Heart right ventricle (tissue), 16 donors: ENCODE measurements at places on chromosomes 2 and 18. TPM values are rescaled to one million over a fixed set of nuclear protein-coding genes. Genes with fewer than 3 reads are reported as not detected.

- DNase-seq: no peak
Measured at GRCh38 chr2:182378759-182379158, 48.1 kb downstream of the PDE1A start.

DNA sequence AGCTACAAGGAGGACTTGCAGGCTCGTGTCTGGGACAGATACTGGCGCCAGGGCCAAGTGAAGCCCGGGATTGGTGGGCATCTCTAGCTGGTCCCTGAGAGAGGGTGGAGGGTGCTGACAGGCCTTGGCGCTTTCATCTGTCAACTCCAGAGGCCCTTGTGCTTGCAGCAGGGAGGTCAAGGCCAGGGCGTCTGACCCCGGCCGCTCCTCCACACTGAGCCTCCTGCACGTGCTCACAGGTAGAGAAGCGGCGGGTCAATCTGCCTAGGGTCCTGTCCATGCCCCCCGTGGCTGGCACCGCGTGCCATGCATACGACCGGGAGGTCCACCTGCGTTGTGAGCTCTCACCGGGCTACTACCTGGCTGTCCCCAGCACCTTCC is 9.5 kb downstream of the CAPN10 start:
- no peak for DNase-seq

CHRND gene
- 0.57 TPM for total RNA-seq

- no peak for DNase-seq
Measured at GRCh38 chr2:217999595-217999959, 3.2 kb downstream of the TNS1 start.

DNA sequence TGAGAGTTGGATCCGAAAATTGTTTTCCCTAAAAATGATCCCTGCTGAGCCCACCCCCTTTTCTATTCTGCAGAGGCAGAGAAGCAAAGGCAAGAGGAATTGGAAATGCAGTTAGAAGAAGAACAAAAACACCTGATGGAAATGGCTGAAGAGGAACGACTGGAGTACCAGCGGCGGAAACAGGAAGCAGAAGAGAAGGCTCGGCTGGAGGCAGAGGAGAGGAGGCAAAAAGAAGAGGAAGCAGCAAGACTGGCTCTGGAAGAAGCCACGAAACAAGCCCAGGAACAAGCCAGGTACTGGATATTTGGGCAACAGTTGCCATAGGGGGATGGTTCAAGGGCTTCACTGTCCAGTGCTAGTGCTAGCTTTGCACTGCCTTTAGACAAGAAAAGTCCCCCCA is 41.7 kb downstream of the SUMO1 start:
- no peak for DNase-seq

GRCh38 chr2:8693157-8693821 is 11.4 kb downstream of the ID2 start:
- peak; percentile 29 for DNase-seq

IL36RN gene
- total RNA-seq: not detected

GRCh38 chr18:2874765-2875164 is 28.0 kb downstream of the EMILIN2 start:
- DNase-seq: no peak

DNA sequence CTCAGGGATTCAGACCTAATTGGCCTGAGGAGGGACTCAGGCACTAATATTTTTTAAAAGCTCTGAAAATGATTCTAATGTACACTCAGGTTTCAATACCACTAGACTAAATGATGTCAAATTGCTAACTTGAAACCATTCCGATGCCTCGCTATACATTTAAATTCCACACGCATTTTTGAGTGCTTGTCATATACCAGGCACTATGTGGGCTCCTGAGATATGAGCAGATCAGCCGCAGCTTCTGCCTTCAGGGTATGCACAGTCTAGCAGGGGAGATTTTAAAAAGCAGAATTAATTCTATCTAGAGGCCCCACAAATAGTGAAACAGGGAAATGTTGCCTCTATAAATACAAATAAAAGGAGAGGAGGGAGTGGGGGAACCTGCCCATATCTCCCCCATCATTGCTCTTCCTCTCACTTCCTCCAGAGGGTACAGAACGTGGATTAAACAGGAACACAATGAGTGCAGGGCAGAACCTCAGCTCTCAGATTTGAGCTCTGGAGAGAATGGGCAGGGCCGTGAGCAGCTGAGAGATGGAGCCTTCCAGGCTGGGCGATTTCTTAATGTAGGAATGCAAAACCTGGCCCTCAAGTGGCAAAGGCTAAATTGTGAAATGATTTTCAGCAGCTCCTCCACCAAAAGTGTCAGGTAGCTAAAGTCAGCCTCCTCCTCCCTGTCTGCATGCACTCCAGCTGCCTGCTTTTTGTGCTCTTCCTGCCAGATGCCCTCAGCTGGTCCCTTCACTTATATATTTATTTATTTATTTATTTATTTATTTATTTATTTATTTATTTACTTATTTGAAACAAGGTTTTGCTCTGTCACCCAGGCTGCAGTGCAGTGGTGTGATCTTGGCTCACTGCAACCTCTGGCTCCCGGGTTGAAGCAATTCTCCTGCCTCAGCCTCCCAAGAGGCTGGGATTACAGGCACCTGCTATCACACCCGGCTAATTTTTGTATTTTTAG is 24.6 kb upstream of the LBH start:
- DNase-seq: no peak

DNA sequence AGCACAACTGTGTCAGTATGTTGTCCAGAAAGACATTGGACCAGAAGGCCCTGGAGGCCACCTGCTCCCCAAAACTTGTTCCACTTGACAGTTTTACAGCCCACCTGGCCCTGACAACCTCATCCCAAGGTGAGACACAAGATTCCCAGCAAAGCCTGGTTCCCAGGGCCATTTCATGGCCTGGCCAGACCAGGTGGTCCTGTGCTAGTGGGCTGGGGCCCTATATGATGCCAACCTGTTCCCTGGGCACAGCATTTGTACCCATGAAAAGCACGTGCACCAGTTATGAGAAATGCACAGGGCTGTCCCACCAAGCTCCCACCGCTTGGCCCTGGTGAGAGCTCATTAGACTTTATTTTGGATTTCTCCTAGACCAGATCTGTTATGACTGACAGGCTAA is 6.0 kb upstream of the SP140L start:
- DNase-seq: no peak

DNA sequence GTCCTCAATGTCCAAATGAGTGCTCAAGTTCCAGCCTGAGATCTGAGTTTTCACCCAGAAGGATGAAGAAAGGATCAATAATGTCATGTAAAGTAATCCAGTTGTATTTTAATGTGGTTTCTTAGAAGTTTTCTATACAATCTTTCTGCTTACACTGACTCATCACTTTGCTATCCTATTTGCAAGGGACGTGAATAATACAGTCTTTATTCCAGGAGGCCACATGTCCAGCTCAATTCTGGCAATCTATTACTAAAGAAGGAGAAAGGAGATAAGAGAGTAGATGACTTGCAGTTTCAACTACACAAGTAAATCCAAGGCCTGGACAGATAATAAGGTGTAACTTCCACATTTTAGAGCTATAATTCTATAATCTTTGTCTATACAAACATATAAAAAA is 601.1 kb upstream of the SETBP1 start:
- no peak for DNase-seq

UGT1A8 gene
- not detected for total RNA-seq

DNA sequence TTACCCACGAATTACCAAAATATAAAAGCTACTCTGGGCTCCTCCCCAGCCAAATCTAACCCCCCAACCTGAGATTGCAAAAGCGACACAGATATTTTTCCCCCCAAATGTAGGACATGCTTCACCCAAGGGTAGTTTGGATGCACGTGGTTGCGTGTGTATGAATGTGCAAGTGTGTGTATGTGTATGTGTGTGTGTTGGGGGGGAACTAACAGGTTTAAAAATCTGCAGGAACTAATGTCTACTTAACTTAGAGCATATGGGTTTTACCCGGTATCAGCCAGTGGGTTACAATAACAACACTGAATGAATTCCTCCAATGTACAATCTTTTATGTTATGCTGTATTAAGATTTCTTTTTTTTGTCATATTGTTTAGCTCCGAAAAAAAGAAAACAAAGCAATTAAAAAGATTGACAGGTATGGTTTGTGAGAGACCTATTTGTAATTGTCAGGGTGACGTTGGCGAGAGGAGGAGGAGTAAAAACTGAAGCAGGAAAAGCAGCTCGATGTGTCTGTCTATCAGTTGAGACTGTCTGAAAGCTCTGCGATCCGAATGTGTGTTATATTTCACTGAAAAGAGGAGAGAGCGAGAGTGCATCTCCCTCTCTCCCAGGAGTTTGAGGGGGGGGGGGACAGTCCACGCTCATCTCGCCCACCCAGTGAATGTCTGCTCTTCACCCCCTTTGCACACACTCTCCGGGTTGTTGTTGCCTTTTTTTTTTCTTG is at the start of gene TSHZ1:
Gene TSHZ1, plus strand, starts transcription at position 524 of the 728 bp plus-strand sequence. CDS start 1,080 bp downstream, outside the sequence.
- peak; percentile 83 for DNase-seq

DNA sequence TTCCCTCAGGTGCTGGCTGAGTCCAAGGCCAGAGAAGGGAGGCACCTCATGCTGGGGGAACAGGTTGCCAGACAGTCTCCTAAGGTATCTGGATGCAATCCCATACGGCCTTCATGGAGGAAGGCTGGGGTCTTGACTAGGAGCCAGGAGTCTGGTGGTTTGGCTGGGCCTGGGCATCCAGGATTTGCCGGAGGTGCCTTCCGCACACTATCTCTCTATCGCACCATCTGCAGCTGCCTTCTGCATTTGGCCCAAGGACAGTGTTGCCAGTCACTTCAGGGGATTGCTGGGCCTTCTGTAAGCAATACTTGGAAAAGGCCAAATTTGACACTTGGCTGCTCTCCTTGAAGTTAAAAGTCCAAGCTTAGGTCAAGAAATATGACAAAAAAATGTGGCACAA is 327.2 kb downstream of the EN1 start:
- DNase-seq: no peak

- no peak for DNase-seq
Measured at GRCh38 chr2:45275806-45276205, 266.6 kb upstream of the SIX2 start.

DNA sequence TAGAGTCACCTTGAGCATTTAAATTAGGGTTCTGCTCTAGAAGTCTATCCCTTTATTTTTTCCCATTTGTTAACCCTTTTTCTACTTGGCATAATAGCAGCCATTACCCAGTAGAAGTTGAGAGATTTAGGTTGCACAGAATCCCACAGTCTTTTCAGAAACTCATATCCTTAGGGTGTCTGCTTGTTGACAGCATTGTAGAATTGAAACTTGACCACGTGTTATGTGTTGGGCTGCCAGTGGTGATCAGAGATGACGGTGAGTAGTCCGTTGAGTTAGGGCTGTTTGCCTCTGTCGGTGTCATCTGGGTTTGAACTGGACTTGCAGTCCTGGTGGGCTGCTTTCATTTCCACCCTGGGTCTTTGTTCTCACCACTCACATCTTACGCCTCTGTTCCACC is 114.4 kb downstream of the NEDD4L start:
- no peak for DNase-seq

ADD2 gene
- total RNA-seq: 1.2 TPM

DNA sequence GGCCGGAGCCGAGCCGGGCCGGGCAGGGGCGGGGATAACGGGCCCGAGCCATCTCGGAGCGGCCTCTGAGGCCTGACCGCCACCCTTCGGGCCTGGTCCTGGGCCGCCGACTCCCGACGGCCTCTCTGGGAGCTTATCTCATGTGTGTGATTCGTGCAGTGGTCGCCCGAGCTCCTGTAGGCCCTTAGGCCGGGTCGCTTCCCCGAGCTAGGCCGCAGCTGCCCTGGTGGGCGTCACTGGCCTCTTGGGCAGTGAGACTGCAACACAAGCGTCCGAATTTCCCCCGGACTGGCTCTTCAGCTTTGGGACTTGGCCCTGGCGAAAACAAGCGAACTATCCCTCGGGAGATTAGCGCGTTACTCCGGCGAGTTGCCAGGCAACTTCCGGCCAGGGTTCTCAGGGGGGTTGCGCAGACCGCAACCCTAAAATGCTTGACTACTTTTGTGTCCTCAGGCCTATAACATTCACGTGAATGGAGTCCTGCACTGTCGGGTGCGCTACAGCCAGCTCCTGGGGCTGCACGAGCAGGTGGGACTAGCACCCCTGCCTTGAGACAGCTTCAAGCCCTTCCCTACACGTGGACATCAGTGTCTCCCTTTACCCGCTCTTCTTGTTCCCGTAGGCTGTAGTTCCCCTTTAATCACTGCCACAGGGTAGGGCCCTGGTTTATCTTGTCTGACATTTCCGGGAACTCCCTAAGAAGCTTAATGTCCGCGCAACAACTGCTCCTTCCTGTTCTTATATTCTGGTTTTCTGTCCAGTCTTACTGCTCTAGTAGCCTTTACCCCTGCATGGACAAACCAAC is 602 bp downstream of the SNX17 start:
- peak; percentile 45 for DNase-seq

TRIM43 gene
- not detected for total RNA-seq

- no peak for DNase-seq
Measured at GRCh38 chr2:157460897-157461296, 17.0 kb upstream of the CYTIP start.

DNA sequence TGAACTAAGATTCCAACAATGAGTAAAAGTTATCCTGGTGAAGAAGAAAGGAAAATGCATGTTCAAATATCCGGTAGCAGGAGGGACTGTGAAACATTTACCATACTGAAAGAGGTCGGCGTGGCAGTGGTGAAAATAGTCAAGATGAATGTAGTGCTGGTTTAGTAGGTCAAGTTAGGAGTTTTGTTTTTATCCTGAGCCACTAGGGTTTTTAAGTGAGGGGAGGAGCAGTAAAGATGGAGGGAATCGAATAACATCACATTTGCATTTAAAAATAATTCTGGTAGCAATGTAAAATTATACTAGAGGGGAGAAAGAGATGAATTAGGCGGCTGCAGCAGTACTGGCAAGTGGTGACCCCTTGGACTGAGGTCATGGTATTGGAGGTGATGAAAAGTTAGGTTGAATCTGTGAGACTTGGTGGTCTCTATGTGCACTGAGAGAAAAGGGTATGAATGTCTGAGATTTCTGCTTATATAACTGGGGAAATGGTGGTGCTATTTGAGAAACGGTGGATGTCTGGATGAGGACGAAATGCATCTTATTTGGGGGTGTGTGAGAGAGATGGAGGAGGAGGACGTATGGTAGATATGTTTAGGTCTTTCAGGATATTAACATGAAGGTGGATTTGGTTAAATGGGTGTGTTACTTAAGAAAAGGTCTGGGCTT is 5.9 kb downstream of the VAPA start:
- DNase-seq: no peak

DNA sequence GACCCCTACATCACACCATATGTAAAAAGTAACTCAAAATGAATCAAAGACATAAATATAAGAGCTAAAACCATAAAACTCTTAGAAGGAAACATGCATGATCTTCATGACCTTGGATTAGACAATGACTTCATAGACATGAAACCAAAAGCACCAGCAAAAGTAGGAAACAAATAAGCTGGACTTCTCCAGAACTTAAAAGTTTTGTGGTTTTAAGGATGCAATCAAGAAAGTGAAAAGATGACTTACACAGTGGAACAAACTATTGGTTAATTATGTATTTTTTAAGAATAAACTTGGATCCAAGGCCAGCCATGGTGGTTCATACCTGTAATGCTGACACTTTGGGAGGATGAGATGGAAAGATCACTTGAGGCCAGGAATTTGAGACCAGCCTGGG is 150.2 kb downstream of the GALNT1 start:
- no peak for DNase-seq

- no peak for DNase-seq
Measured at GRCh38 chr2:159737292-159737916, 25.1 kb downstream of the MARCHF7 start.
